ENCODE measurements at places on chromosomes 7 and 10.

DNA sequence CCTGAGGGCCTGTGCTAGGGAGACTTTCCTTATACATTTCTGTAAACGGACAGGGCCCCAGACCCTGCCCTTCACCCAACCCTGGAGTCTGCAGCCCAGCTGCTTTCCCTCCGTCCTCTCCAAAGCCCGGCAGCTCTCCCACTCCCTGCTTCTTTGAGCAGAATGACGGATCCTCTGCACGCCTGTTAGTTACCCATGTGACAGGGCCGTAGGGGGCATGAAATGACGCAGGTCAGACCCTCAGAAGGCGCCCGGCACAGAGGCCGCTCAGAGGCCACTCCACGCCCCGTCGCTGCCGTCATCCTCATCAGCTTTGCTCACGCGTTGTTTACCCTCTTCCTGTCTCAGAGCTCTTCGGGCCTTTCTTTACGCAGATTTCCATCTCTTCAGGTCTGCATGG, 60.2 kb upstream of the MKRN1 start:
- no peak for DNase-seq

DNA sequence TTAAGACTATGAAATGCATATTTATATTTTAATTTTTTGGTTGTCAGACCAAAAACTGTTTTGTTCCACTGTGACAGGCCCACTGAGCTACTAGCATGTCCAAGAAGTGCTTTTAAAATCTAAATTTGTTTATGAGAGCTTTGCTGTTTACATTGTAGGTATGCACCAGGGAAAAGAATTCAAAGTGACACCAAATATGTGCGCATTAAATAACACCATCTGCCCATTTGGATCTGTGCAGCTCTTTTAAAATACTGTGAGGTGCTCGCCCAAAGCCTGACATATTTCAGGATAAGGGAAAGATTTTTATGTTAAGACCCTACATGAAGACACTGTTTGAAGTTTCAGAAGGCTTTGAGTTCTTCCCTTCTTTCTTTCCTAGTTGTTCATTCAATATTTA, 162.9 kb downstream of the ST7 start:
- DNase-seq: no peak

GRCh38 chr10:63504145-63504881, 16.9 kb upstream of the REEP3 start:
- DNase-seq: no peak

DNA sequence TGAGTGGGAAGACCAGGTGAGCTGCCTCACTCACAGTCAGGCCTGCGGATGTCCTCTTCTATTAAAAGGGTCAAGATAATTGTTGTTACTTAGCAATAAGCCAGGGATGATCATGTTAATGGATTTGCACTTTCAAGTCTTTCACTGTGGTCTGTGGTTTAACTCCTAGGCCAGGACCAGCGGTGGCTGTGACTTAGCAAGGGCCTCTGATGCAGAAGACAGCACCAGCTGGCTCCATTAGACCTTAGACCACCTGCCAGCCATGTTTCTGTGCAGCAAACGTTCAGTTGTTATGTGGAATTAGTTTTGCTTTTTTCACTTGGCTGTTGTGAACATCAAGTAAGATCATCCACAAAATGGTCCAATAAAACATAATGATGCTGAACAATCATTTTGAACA, 537.3 kb downstream of the TNS3 start:
- DNase-seq: no peak

GRCh38 chr7:121103579-121103978, 115.1 kb downstream of the CPED1 start:
- DNase-seq: no peak

DNA sequence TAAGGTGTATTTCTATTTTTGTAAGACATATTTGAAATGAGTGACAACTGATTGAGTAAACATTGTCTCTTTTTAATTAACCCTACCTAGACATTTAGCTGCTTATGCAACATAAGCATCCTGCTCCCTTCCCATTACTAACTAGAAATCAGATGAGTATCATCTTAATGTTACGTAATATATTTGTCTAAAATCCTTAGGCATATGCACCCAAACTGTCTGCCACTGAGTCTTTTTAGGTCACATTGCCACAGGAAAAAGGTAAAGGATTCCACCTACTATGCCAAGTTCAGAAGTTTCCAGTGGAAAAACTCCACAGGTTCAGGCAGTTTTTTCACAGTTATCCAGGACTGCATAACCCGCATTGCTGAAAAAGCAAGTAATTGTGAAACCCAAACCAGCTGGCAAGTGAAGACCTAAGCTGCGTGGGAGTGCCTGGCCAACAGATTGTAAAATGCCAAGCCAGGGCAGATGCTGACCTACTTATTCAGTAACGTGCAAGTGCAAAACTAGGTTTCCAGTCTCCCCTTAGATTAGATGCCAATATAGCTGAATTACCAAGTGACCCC, 983.7 kb downstream of the GATA3 start:
- DNase-seq: no peak

DNA sequence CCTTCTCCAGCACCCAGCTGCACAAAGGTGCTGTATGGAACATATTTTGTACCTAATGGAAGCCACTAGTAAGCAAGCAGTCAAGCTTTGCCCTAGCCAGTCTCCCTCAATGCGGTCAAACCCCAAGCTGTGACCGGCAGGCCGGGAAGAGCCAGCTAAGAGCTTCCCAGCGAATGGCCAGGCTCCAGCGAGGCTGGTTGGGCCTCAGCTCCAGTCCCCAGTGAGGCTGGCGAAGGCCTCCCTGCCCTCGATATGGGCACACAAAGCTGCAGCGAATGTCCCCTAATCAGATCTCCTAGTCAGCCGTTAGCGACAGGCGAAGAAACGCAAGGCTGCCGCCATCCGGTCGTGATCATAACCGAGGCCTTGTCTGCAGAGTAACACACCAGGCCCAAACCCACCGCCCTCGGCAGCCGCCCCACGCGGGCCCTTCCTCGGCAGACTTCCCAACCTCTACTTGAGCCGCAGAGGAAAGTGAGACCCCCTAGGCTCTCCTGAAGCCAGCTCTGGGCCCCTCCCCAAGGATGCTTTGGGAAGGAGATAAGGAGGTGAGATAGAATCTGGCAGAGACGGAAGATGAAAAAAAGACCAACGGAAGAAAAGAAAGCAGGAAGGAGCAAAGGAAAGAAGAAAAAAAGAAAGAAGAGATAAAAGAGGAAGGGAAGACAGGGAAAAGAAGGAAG, 3.1 kb upstream of the HOXA9 start:
- no peak for DNase-seq

Measured in activated CD4-positive, alpha-beta T cell treated with anti-CD3 and anti-CD28 coated beads, Interleukin-2, amount 50 U/mL, for 4 hours (primary cell).